ENCODE measurements at places on chromosomes 16 and 17.

DNA sequence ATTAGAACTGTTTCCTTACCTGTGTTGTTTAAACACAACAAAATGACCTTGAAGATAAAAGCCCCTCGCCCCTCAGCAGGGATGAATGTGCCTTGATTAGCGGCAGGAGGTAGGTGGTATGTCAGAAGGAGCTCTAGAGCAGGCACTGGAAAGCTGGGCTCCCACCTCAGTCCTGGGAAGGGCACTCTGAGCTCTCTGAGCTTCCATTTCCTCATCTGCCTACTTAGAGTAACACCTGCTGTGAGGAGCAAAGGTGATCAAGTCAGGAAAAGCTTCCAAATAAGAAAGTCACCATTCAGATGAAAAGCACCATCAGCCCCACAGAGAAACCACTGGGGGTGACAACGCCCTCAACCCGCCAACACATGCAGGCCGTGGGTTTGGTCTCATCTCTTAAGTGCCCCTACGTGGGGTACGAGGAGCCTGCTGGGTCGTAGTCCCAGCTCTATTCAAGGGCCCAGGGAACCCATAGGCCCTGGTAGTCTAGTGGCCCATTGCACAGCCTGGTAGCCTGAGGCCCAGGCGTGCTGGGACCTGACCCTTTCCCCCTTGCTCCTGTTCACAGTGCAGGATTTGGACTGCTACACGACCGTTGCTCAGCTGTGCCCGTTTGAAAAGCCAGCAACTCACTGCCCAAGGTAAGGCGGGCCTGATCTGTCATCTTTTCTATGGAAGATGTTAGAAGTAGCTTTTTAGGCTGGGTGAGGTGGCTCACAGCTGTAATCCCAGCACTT, 57.3 kb downstream of the CRISPLD2 start:
- no peak for DNase-seq

- no peak for DNase-seq
Observed at GRCh38 chr17:41535764-41536481, 7.8 kb upstream of the KRT19 start.

- no peak for DNase-seq
Observed at GRCh38 chr17:79789943-79790804, 6.7 kb downstream of the CBX8 start.

DNA sequence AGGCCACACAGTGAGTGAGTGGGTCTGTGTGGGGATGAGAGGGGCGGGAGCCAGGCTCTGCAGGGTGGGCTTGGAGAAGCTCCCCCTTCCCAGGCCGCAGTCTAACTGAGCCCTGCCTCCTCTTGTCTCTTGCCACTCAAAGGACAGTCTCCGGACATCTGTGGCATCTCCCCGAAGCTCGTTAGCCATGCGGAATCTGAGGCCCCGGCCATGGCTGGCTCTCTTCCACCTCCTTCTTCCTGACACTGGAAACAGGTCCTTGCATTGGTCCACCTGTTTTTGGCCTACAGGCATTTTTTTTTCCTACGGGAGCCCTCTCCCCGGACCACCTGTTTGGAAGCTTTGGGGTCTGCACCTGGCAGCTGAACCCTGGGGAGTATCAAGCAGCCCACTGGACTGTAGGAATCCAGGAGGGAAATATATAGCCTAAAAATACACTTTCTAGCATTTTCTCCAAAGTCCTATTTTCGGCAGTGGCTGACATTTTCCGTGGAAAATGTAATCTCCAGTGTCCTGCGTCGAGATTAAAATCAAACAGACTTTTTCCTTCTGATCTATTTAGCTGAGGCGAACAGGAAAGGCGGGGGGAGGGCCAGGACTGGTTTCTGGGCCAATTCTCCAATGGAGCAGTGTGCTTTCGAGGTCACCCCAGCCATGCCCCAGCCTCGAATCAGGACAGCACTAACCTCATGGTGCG, 9.1 kb downstream of the ATP2A3 start:
- DNase-seq: no peak

- peak; percentile 66 for DNase-seq
Observed at GRCh38 chr17:66177048-66177447, 14.9 kb downstream of the CEP112 start.

- no peak for DNase-seq
Observed at GRCh38 chr16:67726106-67727034, 7.3 kb upstream of the GFOD2 start.

GRCh38 chr16:66262253-66263167, 104.0 kb upstream of the CDH5 start:
- no peak for DNase-seq

GRCh38 chr17:77707546-77707945, 251.0 kb upstream of the TNRC6C start:
- DNase-seq: no peak

DNA sequence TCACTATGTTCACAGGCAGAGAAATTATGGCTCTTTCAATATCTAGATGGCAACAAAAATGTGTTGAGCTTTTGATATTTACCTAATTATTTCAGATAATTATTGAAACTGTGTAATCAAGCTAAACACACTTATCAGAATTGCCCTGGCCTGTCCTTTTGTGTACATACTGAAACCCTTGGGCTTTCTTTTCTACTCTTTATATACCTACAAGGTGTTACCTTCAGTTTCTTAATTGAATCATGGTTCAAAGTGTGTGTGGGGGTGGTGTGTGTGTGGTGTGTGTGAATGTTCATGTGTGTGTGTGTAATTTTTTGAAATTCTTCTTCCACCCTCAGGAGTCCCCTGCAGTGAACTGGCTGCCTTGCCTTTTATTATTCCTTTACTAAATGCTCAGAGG, 506.8 kb upstream of the SOX9 start:
- peak; percentile 70 for DNase-seq

DNA sequence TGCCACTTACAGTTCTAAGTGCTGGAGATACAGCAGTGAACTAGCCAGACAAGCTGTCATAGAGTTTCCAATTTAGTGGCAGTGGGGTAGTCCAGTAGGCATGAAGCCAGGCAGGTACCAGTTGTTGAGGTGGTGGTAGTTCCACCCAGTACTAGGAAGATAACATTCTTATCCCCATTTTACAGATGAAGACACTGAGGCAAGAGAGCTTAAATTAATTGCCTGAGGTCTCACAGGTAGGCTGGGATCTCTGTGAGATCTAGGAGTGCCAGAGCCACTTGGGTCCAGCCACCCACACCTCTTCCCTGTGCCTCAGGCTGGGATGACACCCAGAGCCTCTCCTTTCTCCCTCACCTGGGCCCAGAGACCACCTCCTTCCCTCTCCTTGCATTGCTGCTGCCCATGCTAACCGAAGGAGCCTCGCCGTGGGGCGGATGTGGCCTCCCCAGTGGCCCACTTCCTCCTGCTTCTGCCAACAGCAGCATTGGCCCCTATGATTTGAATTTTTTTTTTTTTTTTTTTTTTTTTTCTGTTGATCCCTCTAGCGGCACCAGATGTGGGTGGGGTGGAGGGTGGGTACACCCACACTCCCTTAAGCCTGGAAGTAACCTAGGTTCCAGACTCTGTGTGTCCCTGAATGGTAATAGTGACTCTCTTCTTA, 114.0 kb downstream of the PRKCB start:
- no peak for DNase-seq

DNA sequence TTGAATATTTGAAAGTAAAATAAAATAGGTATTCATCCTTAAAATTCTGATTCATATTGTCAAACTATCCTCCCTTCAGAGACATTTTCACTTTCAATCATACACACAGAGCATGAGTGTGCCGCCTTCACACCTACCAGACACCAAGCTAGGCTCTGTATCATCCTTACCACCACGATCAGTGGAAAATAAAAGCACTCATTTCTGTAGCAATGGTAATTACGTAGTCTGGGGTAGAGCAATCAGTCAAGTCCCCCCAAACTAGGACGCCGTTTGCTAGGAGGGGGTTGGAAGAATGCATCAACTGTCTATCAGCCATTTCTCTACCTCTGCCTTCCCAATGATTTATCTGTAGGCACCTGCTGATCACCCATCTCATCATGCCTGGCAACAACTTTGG, 84.6 kb upstream of the GRIN2A start:
- DNase-seq: no peak

DNA sequence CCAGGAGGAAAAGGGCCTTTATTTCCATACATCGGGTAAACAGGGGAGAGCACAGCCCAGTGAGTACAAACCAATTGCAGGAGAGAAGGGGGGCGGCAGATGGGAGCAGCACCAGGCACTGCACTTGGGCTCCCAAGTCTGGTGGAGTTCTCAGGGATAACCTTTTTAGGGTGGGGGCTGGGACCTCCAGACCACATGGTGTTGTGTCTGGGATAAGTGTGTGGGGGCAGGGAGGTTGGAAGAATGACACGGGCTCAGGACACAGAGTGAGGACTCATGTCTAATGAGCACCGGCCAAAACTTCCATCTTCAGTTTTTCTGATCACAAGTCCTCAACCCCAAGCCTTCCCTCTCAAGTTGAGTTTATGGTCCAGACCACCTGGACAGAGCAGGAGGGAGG, 30.6 kb downstream of the PIPOX start:
- no peak for DNase-seq

DNA sequence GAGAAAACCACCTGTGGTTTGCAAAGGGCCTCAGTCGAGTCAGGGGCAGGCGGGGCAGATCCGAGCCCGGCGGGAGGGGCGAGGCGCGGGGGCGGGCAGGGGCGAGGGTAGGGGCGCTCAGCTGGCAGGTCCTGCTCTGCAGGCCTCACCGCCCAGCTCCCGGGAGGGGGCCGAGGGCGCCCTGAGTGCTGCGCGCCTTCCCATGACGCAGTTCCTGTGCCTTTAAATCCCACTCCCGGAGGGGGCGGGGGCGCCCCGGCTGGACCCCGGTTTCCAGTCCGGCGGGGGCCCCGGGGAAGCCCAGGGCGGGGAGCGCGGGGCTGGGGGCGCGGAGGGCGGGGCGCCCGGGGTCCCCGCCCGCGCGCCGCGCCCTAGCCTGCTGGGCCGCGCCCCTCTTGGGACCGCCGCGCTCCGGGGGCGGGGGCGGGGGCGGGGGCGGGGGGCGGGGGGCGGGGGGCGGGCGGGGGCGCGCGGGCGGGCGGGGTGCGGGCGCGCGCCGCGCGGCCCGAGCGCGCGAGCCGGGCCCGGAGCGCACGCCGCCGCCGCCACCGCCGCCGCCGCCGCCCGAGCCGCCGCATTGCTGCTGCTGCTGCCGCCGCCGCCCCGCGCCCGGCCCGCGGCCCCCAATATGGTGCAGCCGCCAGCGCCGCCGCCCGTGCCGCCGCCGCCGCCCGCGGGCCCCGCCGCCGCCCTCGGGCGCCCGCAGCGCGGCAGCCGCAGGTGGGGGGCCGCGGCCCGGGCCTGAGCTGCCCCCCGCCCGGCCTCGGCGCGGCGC, at the start of gene JPH3:
JPH3 (plus strand) TSS at position 508 of the 775 bp plus-strand sequence. CDS start 639 bp downstream, outside the sequence.
- no peak for DNase-seq

GRCh38 chr17:28858801-28859355, 4.1 kb downstream of the ERAL1 start:
- DNase-seq: no peak

- no peak for DNase-seq
Observed at GRCh38 chr17:34997355-34997862, 17.1 kb downstream of the LIG3 start.

DNA sequence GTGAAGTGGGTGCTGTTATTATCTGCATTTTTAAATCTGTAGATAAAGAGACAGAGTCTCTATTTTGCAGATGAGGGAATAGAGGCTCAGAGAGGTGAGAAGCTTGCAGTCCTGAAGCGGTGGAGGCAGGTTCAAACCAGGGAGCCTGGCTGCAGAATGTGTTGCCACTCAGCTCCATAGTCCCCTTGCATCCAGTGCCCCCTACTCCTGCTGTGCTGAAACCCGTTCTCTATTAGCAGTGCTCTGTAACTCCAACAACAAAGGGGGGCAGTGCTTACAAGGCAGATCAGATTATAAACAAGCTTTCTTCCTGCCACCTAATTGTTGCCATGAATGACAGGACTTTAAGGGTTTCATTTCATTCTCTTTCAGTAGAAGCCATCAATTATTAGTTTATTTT, 118.1 kb upstream of the CACNG3 start:
- no peak for DNase-seq

- DNase-seq: no peak
Observed at GRCh38 chr16:66682271-66682670, 14.3 kb downstream of the CMTM4 start.

DNA sequence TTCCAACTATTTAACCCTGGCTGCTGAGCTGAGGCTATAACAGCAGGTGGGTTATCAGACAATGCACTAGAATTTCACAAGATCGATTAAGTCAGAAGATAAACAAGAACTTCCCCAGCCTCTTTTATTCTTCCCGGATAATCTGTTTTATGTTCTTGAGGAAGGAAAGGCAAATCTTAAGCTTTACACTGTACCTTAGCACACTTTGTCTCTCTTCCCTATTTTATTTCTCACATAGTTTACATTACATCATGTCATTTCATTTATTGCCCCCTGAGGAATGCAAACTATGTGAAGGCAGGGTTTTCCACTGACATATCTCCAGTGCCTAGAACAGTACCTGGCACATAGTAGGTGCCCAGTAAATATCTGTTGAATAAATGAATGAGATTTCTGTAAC, 139.6 kb downstream of the SKAP1 start:
- DNase-seq: no peak

DNA sequence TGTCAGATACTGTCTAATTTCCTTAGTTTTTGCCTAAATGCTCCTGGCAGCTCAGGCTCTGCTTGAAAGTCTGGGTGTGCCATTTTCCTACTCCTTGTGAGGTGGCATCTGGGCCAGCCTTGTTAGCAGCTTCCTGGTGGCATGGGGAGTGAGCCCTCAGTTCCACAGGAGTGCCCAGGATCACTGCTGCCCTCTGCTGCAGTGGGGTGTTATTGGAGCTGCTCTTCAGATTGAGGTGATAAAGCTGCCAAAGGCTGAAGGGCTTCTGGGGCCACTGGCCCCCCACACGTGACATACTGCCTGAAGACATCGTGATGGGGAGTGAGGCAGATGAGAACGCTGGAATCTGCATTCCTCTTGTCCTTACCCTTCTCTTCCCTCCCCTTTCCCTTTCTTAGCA, 27.4 kb downstream of the CEP95 start:
- DNase-seq: no peak

- DNase-seq: no peak
Observed at GRCh38 chr17:71970312-71970711, 150.5 kb upstream of the SOX9 start.

DNA sequence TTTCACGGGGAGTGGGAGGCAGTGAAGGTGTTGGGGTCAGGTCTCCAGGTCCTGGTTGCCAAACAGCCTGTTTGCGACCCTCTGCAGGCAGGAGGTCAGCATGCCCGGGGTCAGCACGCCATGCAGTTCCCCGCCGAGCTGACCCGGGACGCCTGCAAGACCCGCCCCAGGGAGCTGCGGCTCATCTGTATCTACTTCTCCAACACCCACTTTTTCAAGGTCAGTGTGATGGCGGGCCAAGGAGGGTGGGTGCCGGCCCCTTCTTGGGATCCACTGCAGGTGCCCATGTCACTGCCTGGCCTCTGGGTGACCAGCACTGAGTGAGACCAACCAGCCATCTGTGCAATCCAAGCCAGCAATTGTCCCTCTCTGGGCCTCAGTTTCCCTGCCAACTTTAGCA, 21.3 kb downstream of the ADGRG5 start:
- no peak for DNase-seq

DNA sequence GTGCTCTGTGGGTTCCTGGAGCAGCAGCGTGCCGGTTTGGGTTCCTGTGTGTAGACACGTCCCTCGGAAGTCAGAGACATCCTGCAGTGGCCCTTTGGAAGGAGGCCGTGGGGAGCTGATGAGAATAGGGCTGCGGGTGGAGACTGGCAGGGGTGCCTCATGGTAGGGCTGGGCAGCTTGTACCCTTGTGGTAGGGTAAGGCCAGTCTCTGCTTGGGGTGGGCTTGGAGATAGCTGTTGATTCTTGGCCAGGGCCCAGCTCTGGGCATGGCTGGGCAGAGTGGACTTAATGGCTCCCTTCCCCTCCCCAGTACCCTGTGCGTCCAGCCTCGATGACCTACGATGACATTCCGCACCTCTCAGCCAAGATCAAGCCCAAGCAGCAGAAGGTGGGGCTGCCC, 10.6 kb downstream of the POLR3E start:
- DNase-seq: no peak

- DNase-seq: no peak
Observed at GRCh38 chr16:87374313-87374712, 9.3 kb downstream of the FBXO31 start.
